Stimulated activated CD8-positive, alpha-beta memory T cell treated with anti-CD3 and anti-CD28 coated beads, Interleukin-15, amount 100 ng/mL, for 4 hours (primary cell): ENCODE measurements at places on chromosomes 2 and 18.

GRCh38 chr2:238009563-238009962, 42.7 kb downstream of the UBE2F start:
- DNase-seq, result no peak

DNA sequence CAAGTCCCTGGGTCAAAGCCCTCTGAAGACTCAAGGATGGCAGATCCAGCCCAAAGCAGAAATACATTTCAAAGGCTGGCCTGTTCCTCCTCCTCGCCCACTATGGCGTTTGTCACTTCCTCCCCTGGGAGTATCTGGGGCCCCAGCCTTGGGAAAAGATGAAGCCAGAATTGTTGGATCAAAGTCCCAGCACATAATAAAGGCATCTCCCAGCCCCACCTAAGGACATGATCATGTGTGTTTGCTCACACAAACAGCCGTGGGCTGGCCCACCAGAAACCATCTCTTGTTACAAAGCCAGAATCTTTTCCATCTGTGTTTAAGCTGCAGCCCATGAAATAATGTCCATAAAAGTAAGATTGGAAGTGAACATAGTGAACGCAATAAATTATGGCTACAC, 50.1 kb upstream of the HAAO start:
- DNase-seq, result no peak

- DNase-seq, result no peak
These were observed 231.8 kb upstream of the PXDN start for GRCh38 chr2:1976112-1976511.

- no peak for DNase-seq
These were observed 186.5 kb upstream of the FANCL start for GRCh38 chr2:58427572-58428095.
